ENCODE measurements at places on chromosomes 1 and 21. TPM values are rescaled to one million over a fixed set of nuclear protein-coding genes. Genes with fewer than 3 reads are reported as not detected.

DNA sequence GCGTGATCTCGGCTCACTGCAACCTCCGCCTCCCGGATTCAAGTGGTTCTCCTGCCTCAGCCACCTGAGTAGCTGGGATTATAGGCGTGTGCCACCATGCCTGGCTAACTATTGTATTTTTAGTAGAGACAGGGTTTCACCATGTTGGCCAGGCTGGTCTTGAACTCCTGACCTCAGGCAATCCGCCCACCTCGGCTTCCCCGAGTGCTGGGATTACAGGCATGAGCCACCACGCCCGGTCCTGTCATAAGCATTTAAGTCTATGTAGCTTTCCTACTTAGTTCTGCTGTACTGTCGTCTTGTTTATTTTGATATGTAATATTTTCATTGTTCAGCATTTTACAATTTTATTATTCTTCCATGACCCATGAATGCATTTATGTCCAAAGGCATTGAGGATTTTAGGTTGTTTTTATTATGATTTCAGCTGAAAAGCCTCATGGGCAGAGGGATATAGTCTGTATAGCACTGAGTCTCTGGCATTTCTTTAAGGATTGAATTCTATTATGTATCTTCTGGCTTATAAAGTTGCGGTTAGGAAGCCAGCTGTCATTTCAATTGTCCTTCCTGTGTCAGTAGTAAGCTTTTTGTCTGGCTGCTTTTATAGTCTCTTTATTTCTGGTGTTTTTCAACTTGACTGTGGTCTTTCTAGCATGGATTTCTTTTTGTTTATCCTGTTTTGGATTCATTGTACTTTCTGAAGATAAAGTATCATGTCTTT is 9.2 kb downstream of the AGPAT3 start:
- no peak for DNase-seq

DNA sequence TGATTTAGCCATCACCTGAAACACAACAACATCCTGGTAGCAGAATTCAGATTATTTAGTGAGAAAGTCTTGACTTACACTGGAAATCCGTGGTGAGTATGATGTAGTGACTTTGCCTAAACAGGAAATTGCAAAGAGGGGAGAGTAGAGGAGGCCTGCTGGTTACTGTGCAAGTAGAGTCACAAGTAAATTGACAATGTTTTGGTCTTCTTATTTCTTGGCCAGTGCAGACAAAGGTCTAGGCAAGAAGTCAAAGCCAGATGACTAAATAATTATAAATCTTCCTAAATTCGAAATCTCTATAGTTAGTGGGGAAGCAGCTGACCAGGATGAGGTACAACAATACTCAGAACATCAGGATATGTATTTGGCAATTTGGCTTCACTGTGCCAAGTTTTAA is 159.5 kb upstream of the KCTD3 start:
- no peak for DNase-seq

DNA sequence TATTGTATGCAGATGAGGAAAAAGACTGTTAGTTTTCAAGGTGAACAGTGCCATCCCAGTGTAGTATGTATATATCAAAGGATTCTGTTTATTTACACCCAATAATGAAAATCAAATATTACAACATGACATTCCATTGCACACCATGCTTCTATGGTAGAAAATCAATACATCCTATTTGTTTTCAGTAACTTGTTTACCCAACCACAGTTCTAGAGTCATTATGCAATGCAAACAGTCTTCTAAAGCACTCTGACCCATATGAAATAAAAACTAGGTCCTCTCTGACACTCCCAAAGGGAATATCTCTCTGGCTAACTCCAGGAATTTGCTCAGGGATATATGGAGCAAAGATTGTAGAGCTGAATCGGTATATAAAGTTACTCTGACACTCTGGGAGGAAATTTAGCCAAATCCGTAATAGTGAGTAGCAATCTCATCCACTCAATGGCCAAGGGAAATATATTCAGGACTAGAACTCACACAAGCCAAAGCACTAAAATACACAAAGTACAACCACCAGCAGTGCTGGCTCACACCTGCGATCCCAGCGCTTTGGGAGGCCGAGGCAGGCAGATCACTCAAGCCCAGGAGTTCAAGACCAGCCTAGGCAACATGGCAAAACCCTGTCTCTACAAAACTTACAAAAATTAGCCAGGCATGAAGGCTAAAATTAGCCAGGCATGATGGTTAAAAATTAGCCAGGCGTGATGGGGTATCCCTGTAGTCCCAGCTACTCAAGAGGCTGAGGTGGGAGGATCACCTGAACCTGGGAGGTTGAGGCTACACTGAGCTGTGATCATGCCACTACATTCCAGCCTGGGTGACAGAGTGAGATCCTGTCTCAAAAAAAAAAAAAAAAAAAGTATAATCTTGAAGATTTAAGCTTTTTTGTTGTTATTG is 75.2 kb downstream of the RERE start:
- DNase-seq: no peak

DNA sequence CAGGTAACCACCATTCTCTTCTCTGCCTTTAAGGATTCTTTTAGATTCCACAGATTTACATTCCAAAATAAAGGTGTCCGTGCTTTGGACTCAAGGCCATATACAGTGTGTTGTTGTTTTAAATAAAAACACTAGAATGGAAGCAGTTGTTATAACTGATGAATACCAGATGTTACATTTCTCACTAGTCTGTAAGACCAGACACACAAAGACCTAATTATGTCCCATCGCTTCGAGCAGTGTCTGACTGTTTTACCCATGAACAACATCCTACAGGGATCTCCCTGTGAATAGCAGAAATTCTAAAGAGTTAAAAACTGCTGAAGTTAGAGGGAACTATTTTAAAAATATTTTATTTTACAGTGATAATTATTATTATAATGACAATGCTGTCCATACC is 574.7 kb upstream of the ZP4 start:
- no peak for DNase-seq

GRCh38 chr1:229832695-229833094 is 206.6 kb downstream of the URB2 start:
- no peak for DNase-seq

The PGLYRP3 gene
- 33.1 TPM for total RNA-seq

Measured in esophagus squamous epithelium (tissue), 5 donors.